Fibroblast of lung (primary cell): ENCODE measurements at places on chromosomes 7 and 10. TPM values are rescaled to one million over a fixed set of nuclear protein-coding genes. Genes with fewer than 3 reads are reported as not detected.

DNA sequence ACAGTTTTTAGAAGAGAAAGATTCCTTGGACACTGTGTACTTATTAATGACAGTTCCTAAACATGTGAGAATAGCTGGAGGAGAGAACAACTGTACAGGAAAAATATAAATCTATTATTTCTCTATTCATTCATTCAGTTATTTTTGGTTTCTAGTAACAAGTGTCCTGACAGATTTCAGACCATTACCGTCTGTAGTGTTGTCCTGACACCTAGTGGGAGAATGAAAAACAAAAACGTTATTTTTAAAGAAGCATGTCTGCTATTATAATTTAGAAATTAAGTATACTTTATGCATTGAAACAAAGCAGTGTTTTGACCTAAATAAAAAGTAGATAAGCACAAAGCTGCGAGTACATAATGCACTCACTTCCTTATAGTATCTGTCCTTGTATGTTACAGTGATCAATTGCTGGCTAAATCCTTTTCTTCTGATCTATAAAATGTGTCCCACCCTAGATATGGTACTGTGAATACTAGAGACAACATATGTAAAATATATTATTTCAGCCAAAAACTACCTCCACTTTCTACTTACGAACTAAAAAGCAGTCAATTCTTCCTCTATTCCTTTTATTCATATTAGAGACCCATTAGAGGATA lies 575.6 kb downstream of the ARL4A start:
- H3K4me1 ChIP-seq = no peaks in the 10 kb centered on the region
- no peaks in the 10 kb centered on the region for H3K36me3 ChIP-seq
- no peaks in the 10 kb centered on the region for H3K27me3 ChIP-seq

DNA sequence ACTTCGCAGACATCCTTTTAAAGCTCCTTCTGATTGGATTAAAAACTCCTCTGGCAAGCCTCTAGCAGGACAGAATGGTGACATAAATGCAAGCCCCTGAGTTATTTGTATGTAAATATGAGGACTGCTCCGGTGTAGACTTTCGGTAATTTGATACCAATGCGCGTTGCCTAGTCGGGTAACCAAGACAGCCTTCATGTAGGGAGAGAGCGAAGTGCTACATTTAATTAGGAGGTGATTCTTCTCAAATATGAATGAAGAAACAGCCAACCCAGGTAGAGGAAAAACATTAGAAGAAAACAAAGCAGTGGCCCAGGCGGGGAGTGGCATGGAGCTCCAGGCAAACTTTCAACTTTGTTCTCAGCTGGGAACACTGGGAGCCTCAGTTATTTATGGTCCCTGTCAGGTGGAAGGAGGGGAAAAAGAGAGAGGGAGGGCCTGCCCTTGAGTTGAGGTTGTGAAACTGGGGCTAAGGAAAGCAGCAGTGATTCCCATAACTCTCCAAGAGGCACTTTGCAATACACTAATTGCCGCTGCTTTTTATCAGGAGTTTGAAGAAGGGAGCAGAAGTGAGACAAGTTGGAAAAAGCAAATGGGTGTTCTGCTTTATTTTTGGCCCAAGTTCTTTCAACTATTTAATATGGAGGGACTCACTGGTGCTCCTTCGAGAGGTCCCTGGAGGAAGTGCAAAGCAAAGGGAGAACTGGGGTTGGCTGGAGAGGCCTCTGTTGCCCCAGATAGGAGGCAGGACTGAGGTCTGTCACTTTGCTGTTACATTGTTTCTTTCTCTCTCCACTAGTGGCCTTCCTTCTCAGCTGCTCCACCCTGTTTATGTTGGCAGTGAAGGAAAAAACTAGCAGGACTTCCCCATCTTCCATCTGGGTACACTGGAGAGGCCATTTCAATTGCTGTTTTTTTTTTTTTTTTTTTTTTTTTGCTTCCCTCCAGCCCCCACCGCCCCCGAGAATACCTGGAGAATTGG lies 234.6 kb upstream of the CCDC6 start:
- H3K27me3 ChIP-seq = no peaks in the 10 kb centered on the region
- H3K36me3 ChIP-seq = no peaks in the 10 kb centered on the region
- DNase-seq = peak; percentile 65
- no peak overlapping the region for H3K27ac ChIP-seq

DNA sequence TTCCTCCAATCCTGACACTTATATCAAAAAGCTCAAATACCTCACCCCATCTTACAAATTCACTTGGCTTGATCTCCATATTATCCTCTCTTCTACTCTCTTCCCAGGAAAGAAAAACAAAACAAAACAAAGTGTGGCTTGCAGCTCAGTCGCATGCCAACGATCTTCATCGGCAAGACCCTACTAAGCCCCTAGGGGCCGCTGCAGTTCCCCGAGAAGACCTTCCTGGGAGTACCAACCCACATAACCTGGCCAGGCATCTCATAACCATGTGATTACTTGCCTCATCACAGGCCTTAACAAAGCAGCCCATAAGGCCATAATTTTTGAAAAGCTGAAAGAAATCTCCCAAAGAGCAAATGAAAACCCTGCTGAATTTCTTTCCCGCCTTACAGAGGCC lies 103.7 kb downstream of the ZNF92 start:
- H3K36me3 ChIP-seq = no peaks in the 10 kb centered on the region
- H3K4me3 ChIP-seq = no peak overlapping the region
- no peak overlapping the region for H3K27ac ChIP-seq
- no peaks in the 10 kb centered on the region for H3K4me1 ChIP-seq

DNA sequence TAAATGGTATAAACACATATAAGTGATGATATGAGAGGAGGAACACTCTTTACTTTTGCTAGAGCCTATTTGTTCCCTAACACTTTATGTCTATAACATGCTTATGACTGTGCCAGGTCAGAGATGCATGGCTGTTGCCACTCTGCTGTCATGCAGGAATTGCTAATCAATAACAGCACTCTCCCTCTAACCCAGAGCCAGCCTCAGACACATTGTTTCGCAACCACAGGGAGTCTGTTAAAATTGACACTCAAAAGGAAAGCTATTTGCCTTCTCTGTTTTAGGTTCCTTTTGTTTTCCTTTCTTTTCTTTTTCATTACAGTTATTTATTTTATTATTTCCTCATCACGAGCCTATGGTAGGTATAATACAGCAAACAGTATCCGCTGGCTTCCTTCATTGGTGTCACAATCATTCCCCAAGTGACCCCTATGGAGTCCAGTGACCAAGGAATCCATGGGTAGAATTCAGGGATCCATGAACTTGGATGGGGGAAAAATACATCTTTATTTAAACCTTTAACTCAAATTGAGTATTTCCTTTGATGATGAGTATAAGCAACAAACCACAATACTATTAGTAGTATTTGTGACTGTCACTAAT lies 6.8 kb downstream of the PON2 start:
- no peaks in the 10 kb centered on the region for H3K4me1 ChIP-seq
- H3K36me3 ChIP-seq = no peaks in the 10 kb centered on the region
- no peak for DNase-seq

- H3K36me3 ChIP-seq = no peaks in the 10 kb centered on the region
- no peak overlapping the region for H3K27ac ChIP-seq
- no peak for DNase-seq
Observed at GRCh38 chr7:7720193-7720592, 1.8 kb upstream of the RPA3 start.

DNA sequence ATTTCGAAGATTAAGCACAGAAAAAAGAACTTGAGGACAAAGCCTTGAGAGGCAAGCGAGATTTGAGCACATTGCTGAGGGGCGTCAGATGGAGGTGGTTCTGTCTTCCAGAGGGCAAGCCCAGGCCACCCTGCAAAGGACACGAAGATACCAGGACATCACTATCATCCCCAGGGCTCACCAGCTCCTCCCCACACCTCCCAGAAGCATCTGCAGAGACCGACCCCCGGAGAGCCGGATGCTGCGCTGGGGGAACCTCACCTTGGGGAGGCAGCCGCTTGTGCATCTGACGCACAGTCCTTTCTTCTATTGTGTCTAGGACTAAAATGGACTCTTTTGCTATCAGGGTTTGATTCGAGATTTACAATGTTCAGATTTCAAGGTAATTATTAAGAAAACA lies 259.7 kb downstream of the DNAJB6 start:
- H3K4me1 ChIP-seq = no peaks in the 10 kb centered on the region
- H3K36me3 ChIP-seq = no peaks in the 10 kb centered on the region

- DNase-seq = no peak
- no peaks in the 10 kb centered on the region for H3K27me3 ChIP-seq
Observed at GRCh38 chr10:128971374-128972035, 495.5 kb upstream of the MGMT start.

DNA sequence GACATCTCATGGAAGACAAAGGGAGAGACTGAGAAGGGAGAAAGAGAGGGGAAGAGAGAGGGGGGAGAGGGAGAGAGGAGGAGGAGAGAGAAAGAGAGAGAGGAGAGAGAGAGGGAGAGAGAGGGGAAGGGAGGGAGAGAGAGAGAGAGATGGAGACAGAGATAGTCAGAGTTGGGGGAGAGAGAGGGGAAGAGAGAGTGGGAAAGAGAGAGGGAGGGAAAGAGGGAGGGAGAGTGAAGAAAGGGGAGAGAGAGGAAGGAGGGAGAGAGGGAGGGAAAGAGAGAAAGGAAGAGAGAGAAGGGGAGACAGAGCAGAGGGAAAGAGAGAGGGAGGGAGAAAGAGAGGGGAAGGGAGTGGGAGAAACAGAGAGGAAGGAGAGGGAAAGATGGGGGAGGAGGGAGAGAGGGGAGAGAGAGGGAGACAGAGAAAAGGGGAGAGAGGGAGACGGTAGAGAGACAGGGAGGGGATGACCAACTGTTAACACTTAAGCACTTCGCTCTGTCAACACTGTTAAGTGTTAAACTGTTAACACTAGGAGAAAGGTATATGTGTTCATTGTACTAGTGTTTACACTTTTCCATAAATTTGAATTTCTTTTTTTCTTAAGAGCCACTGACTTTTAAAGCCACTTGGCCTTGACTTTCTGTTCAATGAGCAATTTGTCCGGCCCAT lies 21.8 kb upstream of the SDK1 start:
- H3K36me3 ChIP-seq = no peaks in the 10 kb centered on the region
- peaks cover 5% of the 10 kb centered on the region for H3K4me1 ChIP-seq
- no peaks in the 10 kb centered on the region for H3K27me3 ChIP-seq

DNA sequence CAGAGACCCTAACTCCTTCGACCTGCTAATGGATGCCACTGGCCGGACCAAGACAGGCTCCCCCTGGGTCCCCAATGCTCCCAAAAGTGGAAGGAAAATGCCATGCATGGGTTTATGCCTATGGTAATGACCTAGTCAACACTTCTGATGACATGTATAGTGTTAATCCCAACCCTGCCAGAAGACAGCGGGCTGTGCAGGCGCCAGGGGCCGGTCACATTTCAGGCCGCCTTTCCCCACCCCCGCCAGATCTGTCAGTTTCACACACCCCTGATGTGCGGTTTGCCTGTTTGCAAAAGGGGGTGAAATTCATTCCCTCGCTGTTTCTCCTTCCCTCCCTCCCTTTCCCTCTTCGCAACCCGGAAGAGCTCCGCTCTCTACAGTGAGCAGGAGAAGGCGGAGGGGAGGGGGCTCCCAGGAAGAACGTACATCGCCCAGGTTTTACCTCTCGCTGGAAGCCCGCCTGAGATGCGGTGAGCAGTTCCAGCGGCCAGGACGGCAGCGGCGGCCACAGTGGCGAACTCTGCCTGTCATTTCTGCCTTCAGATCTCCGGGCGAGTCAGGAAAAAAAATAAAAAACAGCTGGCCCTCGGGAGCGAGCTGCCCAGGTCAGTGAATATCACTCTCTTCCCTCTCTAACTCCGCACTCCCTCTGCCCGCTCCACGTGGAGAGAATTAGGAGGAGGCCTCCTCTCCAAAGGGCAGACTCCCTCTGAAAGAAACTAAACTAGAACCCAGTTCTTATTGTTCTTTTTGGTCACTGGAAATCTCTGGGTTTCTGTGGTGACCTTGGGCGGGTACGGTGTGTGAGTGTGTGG lies 9.4 kb upstream of the GATA3 start:
- peaks cover 92% of the 10 kb centered on the region for H3K27me3 ChIP-seq
- H3K4me3 ChIP-seq = no peak overlapping the region
- no peaks in the 10 kb centered on the region for H3K4me1 ChIP-seq
- H3K27ac ChIP-seq = no peak overlapping the region

DNA sequence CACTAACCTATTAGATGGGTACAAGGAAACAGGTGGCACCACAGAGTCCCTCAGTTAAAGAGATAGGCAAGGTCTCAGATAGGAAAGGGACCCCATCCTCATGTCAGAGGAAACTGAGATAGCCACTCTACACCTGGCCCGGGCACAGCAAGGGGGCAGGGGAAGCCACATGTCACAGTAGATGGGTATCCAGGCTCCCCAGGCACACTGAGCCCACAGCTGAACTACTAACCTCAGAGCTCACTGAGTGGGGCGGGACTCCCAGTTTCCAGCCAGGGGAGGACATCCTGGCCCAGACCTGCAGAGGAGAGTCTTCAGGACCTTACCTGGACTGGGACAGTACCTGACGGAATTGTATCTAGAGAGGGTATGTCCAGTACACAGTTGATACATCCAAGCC lies 3.7 kb upstream of the CDHR1 start:
- no peaks in the 10 kb centered on the region for H3K4me1 ChIP-seq
- H3K36me3 ChIP-seq = no peaks in the 10 kb centered on the region
- no peak overlapping the region for H3K27ac ChIP-seq

DNA sequence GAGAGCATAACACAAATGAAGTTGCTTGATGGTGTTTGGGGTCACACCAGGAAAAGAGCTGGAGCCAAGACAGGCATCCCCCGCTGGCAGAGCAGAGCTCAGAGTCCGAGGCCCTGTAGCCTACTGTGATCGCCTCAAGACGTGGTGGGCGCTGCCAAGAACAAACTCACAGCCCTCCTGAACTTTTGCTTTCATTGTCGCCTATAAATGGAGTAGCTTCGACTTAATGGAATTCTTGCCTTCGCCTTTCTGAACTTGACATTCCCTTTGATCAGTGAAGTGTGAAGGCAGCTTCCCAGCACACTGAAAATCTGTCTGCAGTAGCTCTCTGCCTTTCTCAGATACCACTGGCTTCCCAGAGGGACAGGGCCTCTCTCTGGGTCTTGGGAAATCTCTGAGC lies 21.3 kb downstream of the CPXM2 start:
- H3K36me3 ChIP-seq = no peaks in the 10 kb centered on the region
- DNase-seq = peak; percentile 39
- H3K27ac ChIP-seq = no peak overlapping the region
- no peak overlapping the region for H3K4me3 ChIP-seq

DNA sequence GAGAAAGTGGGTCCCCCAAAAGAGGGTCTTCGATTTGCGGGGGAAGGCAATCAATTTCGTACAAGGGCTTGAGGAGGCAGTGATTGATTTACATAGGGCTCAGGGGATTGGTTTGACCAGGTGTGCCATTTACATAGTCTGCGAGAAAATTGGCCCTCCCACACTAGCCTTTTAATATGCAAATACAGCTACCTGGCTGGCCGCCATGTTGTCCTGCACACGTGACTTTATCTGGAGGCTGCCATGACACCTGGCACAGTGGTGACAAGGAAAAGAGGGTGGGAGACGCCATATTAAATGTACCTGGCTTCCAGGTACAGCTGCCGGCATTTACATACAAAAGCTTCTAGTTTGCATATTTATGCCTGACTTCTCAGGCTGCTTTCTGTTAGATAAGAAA lies 1577.2 kb upstream of the LRRTM3 start:
- DNase-seq = no peak
- no peaks in the 10 kb centered on the region for H3K36me3 ChIP-seq
- no peak overlapping the region for H3K4me3 ChIP-seq
- H3K4me1 ChIP-seq = no peaks in the 10 kb centered on the region
- H3K27me3 ChIP-seq = no peaks in the 10 kb centered on the region

The KAT6B gene
- 24.4 and 37.8 TPM in 2 replicates for total RNA-seq

The PRTFDC1 gene
- 18.5 and 26.9 TPM in 2 replicates for total RNA-seq

The CLCN1 gene
- total RNA-seq = under 0.01 TPM in 2 replicates

The GPR15LG gene
- total RNA-seq = not detected in 2 replicates

The ZPBP gene
- total RNA-seq = not detected in 2 replicates

The BAG3 gene
- total RNA-seq = 5.1 and 8.4 TPM in 2 replicates

The RHOBTB1 gene
- total RNA-seq = 19.8 TPM in 2 replicates

The GFRA1 gene
- 6.3 and 23.1 TPM in 2 replicates for total RNA-seq

The CNNM2 gene
- total RNA-seq = 4.4 and 6.1 TPM in 2 replicates

The MYL10 gene
- not detected in 2 replicates for total RNA-seq

The ADAP1 gene
- 1.0 and 2.3 TPM in 2 replicates for total RNA-seq
